ENCODE measurements at places on chromosomes 4 and X.

GRCh38 chr4:73945140-73945539 is 36.7 kb downstream of the PF4 start:
- no peak for DNase-seq

DNA sequence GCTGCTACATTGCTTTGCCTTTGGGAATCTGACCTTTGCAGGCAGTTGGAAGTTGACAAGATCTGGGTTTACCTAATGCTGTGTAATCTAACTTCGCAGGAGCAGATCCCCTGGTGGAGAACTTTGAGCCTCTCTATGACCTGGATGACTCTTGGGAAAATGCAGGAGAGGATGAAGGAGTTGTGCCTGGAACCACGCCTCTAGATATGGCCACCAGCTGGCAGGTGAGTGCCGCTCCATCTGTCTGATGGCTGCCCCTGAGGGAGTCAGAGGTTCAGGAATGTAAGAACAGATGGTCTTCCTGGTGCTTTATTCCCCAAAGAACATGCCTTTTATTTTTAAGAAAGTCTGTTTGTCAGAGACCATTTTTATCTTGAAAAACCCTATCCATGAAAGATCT is 109.3 kb downstream of the NFKB1 start:
- DNase-seq, result no peak

DNA sequence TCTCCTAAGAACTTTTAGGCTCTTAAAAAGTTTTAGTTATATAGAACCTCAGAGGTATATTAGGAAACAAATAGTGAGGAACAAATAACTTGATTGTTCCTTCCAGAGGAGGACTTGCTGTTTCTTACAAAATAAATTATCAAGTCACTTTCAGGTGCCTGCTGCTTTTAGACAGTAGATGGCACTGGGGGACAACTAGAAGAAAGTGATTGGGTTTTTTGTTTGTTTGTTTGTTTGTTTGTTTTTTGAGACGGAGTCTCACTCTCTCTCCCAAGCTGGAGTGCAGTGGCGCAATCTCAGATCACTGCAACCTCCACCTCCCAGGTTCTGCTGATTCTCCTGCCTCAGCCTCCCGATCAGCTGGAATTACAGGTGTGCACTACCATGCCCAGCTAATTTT is 35.4 kb upstream of the CDKL5 start:
- no peak for DNase-seq

DNA sequence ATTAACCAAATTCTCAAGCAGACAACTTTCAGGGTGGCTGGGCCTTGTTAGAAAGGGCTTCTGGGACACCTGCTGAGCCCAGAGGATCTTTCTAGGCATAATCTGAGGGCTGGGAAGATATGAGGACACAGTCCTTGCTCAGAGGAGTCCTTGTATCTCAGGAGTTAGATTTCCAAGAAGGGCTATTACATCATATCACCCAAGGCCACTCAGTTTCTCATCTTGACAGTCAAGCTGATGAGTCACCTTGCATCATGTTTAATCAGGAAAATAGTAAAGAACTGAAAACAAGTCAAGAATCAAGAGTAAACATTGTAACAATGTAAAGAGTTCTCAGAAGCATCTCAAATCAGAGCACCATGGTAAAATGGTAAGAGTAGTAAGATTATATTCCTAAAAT is 4.0 kb downstream of the PCYT1B start:
- no peak for DNase-seq
